ENCODE measurements at places on chromosomes 3 and 15.

DNA sequence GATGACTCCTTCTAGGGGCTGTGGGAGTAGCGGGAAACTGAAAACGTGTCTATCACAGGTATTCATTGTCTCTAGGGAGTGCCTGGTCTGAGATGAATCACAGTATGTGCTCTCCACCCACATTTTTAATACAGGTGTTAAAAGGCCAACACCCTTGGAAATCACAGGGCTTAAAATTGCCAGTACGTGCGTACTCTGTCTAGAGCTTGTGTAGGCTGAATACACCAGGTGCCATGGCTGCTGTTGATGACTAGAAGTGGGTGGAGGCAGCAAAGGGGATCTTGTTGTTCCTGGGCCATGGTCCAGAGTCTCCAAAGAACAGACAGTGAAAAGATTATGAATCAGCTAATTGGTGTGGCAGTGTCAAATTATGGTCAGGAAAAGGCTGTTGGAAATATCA, 35.1 kb upstream of the P3H2 start:
- no peak for DNase-seq

GRCh38 chr3:170517242-170517945, 68.5 kb downstream of the SLC7A14 start:
- DNase-seq, result no peak

DNA sequence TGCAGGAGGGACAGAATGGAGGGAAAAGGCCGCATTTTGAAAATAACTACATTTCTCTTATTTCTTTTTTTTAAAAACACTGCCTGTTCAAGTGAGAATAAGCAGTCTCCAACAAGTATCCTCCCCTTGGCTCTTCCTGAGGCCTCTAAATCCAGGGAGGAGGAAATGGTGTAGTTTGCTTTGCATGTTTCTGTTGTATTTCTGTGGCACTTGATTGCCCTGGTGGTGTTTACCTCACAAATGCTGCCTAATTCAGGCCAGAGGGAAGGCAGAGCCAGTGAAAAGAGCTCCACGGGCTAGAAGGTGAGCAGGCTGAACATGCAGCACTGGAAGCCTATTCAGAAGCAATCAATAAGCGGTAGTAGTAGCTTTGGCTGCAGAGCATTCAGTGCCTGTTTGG, 149.3 kb upstream of the ATP11B start:
- no peak for DNase-seq

- DNase-seq, result no peak
Observed at GRCh38 chr3:4827767-4828166, 151.5 kb upstream of the BHLHE40 start.

GRCh38 chr3:59998058-59998457, 948.2 kb upstream of the CFAP20DC start:
- peak; percentile 6 for DNase-seq

- no peak for DNase-seq
Observed at GRCh38 chr15:42507514-42507913, 12.1 kb downstream of the SNAP23 start.
